Naive thymus-derived CD4-positive, alpha-beta T cell (primary cell): ENCODE measurements at places on chromosomes 3 and 15. TPM values are rescaled to one million over a fixed set of nuclear protein-coding genes. Genes with fewer than 3 reads are reported as not detected.

DNA sequence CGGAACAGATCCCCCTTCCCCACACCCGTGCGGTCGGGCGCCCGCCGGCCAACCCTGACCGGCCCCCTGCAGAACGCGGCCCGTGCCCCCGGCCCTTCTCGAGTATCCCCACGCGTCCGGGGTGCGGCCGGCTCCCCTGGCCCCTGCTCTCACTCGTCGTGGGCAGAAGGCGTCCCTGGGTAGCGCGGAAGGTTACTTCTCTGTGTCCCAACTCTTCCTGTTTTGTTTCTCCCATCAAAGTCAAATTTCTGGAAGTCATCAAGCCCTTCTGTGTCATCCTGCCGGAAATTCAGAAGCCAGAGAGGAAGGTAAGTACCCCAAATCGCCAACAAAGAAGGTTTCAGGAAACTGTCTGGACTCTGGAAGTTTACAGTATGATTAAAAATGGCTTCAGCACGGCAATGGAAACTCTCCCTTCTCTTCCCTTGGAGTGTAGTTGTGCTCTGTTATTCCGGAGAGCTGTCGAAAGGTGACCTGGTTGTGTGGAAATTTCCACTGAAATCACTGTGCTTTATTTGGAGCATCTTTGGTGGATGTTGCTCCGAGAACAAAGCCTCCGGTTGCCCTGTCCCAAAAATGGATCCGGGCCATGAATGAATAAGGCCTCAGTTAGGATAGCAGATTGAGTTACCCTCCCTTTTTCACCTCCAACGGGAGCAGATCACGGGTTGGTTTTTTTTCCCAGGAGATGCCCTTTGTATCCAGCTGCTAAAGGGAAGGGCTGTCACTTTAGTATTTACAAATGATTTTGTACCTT, 536 bp downstream of the SEC61A1 start:
- no peak for DNase-seq

GRCh38 chr3:63067999-63068645, 192.9 kb upstream of the CADPS start:
- DNase-seq: no peak

- DNase-seq: no peak
These were observed 7.9 kb downstream of the SHOX2 start for GRCh38 chr3:158098309-158098639.

- DNase-seq: no peak
These were observed 141.5 kb downstream of the DUT start for GRCh38 chr15:48472756-48473155.

DNA sequence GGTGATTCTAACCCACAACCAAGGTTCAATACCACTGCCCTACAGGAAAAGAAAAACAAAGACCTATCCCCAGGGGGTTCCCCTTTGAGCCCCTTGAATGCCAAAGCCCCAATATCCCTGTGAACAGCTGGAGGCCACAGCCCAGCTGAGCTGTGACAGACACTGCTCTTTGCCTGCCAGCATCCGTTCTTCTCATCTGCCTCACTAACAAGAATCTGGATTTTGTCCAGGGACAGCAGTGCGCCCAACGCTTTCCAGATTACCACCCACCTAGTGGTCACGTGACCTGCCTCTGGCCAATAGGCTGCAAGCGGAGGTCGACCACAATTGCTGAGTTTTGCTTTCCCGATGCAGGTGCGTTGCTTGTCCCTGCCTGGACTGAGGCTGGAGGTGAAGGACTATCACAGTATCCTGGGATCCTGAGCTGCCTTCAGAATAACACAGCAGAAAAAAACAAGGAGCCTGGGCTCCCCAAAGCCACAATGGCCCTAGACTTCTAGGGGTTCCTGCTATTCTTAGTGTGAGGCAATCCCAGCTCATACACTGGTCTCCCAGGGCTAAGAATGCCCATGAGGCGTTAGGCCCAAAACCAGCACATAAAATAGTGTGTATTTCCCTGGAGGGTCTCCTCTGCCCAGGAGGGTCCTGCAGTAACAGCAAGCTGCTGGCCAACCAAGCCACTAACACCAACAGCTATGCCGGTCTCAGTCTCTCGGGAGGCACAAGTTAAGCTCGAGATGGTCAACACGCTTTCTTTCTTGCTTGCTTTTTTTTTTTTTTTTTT, 13.8 kb downstream of the BDH1 start:
- DNase-seq: no peak

The KBTBD13 gene
- total RNA-seq: not detected

The LMAN1L gene
- 1.4 TPM for total RNA-seq

- no peak for DNase-seq
These were observed 39.6 kb downstream of the LEKR1 start for GRCh38 chr3:156865732-156866131.
